MV-4-11 (cell line): ENCODE measurements at places on chromosomes 12 and 14.

GRCh38 chr12:44835641-44836379 is 40.3 kb downstream of the NELL2 start:
- DNase-seq, result no peak

DNA sequence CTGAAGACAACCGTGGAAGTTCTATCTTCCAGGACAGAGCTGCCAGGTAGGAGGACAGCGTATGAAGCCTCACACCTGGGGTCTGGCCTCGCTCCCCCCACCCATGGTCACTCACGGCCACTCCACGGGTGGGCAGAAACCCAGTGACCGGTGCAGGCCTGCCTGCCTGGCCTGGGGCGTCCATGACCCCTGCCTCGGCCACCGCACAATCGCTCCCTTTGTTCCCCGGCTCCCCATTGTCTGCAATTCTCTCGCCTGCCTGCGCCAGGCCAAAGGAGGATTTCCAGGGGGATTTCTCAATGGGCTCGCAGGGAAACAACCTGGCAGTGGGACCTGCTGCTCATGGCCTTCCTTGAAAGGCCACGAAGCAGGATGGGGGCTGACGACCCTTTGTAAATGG is 22.6 kb downstream of the CCDC85C start:
- DNase-seq, result no peak

DNA sequence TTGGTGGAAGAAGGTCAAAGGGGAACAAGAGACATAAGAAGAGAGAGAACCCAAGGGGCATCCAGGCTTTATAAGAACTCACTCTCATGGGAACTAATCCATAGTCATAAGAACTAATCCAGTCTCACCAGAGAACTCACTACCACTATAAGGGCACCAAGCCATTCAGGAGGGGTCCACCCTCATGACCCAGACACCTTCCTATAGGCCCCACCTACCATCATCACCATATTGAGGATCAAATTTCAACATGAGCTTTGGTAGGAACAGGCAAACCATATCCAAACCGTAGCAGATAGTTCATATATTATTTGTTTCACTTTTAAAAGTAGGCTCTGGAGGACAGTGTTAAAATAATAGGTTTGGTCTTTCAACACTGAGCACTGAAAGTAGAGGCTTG is 350.1 kb downstream of the TMTC2 start:
- DNase-seq, result no peak

DNA sequence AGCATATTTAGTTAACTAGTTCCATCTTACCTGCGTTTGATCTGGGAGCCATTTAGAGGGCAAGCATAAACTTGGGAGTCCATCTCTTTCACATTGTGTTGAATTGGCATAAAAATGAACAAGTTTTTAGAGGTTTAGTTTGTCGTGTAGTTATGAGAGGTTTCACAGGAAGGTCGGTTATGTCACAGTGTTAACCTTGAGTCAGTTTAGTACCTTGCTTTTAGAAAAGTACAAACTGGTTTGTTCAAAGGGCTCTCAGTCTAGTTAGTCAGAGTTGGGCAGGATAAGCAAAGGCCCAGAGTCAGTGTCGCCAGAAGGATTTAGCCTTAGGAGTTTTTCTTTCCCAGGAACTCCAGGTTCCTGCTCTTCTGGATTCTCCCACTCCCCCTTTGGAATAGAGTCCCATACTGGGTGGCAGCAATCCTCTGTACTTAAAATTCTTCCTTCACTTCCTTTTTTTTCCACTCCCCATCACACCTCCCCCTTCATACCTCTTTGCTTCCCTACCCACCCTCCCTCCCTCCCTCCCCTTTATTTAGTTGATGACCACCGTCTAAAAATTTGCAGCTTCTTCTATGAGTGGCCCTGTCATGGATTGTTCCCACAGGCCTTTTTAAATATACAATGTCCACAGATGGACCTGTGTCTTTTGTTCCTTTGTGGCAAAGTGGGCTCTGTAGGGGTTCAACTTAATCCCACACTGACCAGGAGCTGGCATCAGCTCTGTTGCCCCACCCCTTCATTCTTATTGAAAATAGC is 12.1 kb downstream of the PCBP2 start:
- DNase-seq, result no peak

GRCh38 chr12:5873281-5873919 is 71.7 kb downstream of the ANO2 start:
- no peak for DNase-seq

GRCh38 chr12:88057994-88058718 is 29.0 kb upstream of the C12orf50 start:
- DNase-seq, result no peak

DNA sequence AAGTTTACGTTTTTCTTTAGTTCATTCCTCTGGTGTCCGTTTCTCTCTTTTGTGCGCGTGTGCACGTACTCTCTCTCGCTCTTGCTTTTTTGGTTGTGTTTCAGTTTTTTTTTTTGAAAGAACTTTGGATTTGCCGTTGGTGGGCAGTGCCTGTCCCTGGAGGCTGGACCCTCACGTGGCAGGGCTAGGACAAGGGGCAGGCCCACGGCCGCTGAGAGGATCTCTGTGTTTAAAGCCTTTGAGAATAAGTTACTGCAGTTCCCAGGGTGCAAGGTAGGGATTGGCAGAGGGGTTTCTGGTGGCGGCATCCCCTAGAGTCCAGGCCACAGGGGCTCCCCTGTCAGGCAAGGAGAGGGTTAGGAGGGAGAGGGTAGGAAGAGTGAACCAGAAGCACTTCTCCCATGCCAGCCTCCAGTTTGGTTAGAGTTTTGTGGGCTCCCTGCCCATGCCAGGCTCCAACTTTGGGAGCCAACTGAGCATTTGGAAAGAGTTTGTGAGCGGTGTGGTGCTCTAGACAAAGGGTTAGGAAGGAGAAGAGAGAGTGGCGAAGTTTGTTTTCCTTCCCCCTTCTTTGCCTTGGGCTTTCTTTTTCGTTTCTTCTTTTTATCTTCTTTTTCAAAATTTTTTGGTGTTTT is 30.5 kb downstream of the ZFHX2 start:
- DNase-seq, result peak; percentile 22
